T-helper 22 cell (primary cell): ENCODE measurements at places on chromosomes 3 and 15.

DNA sequence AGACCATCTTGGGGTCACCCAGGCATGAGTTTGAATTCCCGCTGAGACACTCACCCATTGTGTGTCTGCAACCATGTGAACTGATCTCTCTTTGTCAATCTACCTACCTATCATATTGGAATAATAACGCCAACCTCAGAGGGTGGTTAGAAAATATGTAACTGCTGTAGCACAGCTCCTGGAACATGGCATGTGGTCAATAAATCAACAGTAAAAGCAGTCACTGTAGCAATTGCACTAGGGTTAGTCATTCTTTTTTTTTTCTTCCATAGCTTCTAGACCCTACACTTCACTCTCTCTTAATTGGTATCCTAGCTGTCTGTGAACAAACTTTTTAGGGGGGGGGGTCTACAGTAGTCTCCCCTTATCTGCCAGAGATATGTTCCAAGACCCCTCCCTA is 64.2 kb upstream of the SLCO2A1 start:
- no peak for DNase-seq

DNA sequence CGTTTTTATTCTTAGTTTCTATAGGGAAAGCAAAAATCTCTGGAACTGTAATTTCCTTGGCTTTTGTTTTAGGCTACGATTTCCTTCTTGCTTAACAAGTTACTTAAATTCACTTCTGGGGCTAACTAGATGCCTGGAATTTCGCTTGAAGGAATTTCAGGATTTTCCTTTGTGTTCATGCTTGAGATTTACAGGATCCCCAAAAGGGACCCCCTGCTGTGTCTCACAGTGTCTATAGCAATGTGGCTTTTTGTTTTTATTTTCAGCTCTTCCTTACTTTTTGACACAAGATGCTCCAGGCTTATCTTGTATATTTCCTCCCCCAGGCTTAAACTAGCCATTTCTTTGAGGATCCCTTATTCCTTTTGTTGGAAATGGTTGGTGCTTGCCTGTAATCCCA is 95.5 kb upstream of the DPPA4 start:
- no peak for DNase-seq

DNA sequence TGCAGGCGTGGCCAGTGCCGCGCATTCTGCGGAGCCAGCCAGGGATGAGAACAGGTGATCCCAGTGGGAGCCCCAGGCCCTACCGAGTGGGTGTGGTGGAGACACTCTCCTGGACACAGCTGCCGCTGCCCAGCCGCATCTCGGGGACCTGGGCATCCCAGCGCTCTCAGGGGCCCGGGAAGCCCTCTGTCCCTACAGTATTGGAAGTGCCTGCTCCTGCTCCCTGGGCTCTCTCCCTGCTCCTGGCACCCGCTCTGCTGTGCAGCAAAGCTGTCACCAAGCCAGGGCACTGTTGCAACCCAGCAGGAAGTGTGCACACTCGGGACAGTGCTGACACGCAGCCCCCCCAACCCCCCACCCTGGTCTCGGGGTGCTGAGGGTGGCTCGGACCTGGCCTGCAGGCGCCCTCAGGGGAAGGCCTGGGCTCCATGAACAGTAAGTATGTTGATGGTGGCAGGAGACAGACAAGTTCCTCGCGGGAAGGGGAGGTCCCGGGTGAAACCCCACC is 1177.4 kb upstream of the GBE1 start:
- DNase-seq = no peak

GRCh38 chr3:128307029-128307633 is 153.8 kb downstream of the EEFSEC start:
- no peak for DNase-seq

- DNase-seq = no peak
Observed at GRCh38 chr15:42707068-42707467, 29.9 kb downstream of the CDAN1 start.

GRCh38 chr3:66182246-66182645 is 38.6 kb upstream of the SLC25A26 start:
- DNase-seq = no peak

DNA sequence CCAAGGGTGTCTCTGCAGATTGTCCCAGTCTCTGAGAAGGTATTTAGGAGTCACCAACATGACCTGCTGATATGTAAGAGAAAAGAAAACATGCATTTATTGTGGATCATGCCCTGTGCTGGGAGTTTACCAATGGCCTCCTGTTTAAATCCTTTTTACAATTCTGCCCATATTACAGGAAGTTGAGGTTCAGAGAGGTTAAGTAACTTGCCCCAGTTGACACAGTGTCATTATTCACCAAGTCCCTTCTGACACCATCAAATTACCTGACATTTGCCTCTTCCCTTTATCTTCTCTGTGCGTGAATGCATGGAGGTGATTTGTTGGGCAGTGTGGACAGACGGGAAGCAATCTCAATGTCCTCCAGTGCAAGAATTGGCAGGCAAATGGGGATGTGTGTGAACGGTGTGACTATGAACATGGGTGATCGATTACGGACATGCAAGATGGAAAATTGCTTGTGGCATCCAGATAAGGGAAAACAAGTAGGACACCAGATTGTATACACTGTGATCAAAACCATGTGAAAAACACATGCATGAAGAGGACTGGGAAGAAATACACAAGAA is 27.3 kb downstream of the ZNF710 start:
- no peak for DNase-seq

GRCh38 chr3:1010228-1010627 is 82.6 kb upstream of the CNTN6 start:
- no peak for DNase-seq

- no peak for DNase-seq
Observed at GRCh38 chr3:179174316-179174715, 26.2 kb downstream of the PIK3CA start.

GRCh38 chr3:8648909-8649741 is 4.5 kb upstream of the SSUH2 start:
- no peak for DNase-seq

DNA sequence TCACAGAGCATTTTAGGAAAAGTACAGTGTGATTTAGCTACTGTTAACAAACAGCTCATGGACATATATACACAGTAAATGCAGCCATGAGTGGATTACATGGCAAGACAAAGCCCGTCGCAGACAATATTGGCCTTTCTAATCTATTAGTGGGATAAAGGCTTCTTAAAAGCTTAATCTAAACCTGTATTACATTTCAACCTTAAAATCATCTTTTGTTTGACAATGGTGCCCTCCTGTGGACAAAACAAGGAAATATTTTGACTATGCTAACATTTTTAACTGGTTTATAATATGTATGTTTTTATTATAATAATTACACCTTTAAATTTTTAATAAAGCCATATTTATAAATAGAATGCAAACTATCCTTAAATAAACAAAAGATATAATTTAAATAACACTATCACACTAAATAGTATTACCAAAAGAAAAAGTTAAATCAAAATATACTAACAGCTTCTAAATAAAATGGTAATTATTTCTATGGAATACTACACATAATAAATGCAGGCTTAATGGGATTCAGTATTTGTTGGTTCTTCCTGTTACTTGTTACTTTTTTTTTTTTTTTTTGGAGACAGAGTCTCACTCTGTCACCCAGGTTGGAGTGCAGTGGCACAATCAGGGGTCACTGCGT is 38.6 kb downstream of the TAFA4 start:
- no peak for DNase-seq

DNA sequence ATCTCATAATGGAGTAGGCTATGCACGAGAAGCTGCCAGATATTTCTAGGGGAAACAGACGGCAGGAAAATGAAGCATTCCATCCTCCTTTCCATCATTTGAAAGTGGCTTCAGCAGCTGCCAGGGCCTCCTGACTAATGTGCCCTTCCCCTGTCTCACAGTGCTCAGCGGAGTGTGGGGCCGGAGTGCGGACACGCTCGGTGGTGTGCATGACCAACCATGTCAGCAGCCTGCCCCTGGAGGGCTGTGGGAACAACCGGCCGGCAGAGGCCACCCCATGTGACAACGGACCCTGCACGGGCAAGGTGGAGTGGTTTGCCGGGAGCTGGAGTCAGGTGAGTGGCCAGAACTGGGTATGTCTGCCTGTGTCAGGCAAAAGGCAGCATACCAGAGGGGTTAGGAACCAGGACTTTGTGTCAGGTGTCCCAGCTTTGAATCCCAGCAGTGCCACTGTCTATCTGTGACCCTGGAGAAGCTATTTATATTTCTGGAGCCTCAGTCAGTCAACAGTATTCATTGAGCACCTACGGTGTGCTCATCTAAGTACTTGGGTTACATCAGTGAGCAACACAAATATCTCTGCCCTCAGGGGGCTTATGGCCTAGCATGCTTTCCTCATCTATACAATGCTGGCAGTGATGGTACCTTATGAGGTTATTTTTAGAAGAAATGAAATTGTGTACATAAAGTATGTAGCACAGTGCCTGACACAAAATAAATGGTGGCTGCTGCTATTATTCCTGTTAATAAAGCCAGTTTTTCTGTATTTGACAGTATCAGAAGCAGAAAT is 52.4 kb upstream of the NR2E3 start:
- DNase-seq = no peak

DNA sequence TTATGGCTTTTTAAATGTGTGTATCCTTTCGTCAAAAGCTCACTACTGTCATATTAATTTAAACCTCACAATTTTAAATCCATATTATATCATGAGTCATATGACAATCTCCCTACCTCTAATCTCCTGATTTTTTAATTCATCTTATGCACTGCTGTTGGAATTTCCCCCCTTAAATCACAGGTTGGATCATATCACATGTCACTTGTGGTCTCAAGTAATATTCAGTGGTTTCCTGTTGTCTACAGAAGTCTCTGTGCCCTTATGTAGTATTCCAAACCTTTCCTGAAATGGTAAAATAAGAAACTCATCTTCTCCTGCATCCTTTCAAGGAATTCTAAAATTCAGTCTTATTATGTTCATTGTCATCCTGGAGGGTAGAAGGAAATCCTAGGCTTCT is 116.0 kb upstream of the CBLB start:
- DNase-seq = no peak

DNA sequence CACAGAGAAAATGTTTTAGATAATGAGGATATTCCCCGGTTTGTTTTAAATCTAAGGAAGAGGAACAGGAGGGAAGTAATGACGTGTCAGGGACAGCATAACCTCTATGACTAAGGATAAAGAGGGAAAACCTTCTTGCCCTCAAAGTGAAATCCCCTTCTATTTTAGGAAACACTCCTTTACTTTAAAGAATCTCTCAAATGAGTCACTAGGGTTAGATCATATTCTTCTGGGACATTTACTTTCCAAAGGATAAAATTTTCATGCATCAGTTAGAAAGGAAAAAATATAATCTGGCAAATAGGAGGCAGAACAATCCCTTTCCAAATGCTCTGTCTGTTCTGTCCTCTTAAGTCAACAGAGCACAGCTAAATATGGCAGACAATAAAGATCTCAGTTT is 43.2 kb upstream of the UBE2E2 start:
- DNase-seq = no peak

DNA sequence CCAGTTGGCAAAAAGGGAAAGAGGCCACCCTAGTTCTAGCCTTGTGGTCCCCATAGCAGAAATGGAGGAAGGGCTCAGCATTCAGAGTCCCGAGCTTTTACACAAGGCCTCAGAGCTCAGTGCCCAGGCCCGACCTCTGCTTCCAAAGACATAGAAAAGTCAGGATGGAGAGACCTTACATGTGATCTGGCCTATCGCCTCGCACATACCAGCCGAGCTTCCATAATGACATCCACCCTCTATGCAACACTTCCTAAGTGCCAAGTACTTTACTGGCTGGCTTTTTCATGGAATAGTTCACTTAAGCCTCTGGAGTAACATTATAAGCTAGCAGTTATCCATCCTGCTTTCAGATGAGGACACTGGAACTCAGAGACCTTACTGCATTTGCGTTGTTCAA is 275.9 kb downstream of the FAM43A start:
- DNase-seq = no peak

GRCh38 chr15:63348392-63348791 is 33.3 kb downstream of the CA12 start:
- no peak for DNase-seq

GRCh38 chr15:54836052-54836795 is 360.5 kb downstream of the RSL24D1 start:
- DNase-seq = no peak

DNA sequence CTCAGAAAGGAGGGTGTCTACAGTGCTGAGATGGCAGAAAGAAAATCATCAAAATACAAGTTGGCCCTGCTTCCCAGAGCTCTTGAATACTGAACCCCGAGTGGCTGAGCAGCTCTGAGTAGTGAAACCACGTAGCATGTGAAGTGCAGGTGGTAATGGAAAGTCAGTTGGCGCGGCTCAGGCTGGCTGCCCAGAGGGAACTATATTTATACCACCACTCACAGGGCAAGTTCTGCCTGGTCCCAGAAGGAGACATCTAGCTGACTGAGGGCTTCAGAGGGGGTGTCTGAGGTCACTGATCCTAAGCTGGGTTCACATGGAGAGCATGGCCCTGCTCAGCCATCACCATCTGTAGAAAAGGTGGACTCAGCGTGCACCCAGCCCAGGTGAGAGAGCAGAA is 129.6 kb upstream of the AGBL1 start:
- no peak for DNase-seq

DNA sequence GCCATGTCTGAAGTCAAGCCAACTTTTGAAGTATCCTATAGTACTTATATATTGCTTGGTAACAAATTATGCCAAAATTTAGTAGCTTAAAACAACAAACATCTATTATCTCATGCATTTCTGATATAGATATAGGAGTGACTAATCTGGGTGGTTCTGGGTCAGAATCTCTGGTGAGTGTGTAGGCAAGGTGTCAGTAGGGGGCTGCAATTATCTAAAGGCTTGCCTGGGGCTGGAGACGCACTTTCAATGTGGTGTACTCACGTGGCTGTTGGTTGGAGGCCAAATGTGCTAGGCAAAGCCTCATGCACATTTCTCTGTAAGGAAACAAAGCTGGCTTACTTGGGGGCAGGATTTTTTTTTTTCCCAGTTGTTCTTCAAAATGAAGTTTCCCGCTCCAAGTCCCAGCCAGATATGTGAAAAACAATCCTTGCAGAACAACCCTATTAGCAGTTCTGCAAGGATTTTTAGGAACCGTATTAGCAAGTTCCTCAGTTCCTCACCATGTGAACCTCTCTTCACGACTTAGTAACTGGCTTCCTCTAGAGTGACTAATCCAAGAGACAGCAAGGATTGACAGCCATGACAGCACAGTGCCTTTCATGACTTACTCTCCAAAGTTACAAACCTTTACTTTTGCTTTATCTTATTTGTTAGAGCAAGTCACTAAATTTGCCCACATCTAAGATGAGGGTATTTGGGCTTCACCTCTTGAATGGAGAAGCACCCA is 25.8 kb downstream of the GREM1 start:
- no peak for DNase-seq

DNA sequence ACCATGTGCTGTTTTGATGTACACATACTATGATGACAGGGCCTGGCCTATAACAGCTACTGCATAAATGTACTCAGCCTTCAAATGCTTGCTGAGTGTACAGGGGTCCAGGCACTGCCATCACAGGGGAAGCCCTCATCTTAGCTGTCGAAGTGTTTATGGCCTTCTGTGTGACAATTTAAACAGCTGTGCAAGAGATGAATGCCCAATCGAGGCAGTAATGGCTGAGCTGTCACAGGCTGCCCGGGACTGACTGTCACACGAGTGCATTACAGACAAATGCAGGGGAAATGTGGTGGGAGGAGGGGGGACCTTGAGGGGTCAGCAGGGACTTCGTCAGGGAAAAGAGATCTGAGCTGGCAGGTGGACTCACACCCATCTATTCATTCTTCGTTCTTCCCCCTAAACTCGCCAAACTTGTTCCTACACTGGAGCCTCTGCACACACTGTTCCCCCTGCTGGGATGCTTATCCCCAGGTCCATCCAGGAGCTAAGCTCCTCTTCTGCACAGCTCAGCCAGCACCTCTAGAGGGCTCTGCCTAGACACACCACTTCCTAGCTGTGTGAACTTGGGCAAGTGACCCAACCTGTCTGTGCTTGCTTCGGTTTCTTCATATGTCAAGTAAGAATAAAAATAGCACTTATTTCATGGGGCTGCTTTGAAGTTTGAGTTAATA is 156.2 kb upstream of the IQSEC1 start:
- no peak for DNase-seq
